ENCODE measurements at places on chromosomes 16 and 17.
A peak's percentile ranks its signal among the peaks of the same experiment; 100 is the strongest.

- DNase-seq: peak; percentile 26
Observed at GRCh38 chr16:82263521-82264143, 93.6 kb upstream of the MPHOSPH6 start.

DNA sequence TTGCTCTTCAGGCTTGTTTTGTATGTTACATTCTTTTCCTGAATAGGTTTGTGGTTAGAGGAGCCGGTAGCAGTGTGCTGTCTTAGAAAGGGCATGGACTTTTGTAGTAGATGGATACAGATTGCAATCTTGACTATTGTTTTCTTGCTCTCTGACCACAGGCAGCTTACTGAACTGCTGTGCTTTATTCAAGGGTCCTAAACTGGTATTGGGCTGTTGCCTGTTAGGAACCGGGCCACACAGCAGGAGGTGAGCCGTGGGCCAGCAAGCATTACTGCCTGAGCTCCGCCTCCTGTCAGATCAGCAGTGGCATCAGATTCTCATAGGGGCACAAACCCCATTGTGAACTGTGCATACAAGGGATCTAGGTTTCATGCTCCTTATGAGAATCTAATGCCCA is 373.9 kb downstream of the CPPED1 start:
- no peak for DNase-seq

DNA sequence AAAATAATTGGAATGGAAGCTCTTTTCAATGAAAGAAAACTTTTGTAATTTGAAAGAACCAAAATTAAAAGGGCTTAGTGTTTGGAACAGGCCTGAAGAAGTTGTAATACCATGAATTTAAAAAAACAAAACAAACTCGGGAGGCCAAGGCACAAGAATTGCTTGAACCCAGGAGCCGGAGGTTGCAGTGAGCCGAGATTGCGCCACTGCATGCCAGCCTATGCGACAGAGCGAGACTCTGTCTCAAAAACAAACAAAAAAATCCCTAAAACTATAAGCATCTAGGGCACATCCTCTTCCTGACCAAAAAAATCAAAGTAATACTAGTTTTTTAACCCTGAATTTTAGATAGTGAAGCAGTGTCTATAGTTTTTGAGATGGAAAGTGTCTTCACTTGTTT is 12.7 kb downstream of the CLTC start:
- no peak for DNase-seq

- no peak for DNase-seq
Observed at GRCh38 chr16:3718019-3718391, 681 bp upstream of the TRAP1 start.

DNA sequence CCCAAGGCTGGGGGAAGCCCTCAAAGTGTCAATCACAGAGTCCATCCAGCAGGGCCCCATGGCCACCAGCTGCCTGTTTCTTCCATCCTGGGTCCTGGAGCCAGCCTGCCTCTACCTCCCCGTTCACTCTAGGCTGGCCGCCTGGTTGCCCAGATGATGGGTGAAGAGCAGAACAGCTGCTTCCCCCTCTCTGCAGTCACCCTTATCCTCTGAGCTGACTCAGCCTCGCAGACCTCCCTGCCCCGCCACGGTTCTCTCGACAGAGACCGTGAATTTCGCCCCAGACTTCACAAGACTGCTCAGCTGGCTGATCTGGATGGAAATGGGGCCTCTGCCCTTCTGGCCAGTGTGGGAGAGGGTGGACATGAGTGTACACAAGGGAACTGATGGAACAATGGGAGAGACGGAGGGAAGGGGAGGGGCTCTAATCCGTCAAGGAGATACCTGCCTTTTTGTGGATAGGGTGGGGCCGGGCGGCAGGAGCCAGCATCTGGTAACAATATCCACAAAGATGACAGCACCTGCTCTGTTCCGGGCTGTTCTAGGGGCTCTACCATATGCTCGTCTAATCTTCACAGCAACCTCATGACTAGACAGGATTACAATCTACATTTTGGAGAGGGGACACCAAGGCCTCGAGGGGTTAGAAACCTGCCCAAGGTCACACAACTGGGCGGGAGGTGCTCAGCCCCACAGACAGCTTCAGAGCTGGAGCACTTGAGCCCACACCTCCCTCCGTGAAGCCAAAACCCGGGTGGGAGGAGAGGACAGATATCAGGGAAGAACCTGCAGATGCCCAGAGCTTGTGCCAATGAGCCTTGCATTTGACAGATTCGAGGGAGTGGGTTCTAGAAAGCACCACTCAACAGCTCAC is 136.0 kb downstream of the SDK2 start:
- DNase-seq: no peak

GRCh38 chr17:51044976-51045375 is 75.7 kb downstream of the SPAG9 start:
- DNase-seq: no peak

GRCh38 chr17:32161506-32162365 is 19.4 kb downstream of the RHOT1 start:
- no peak for DNase-seq
